Calu3 (cell line): ENCODE measurements at places on chromosomes 1 and 21.

DNA sequence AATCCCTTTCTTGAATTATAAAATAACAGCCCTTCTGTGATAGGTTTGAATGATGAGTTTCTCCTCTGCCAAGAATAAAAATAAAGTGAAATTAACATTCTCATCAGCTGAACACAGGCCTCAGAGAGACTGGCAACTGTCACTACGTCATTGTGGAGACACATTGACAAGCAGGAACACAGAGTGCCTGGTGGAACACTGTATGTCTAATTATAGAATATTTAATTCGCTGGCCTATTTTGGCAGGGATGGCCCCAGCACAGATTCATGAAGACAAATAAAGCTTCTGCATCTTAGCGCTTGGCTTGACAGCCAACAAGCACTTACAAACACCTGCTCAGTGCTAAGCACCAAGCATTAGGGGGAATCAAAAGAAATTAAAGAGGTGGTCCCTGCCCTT, 52.0 kb upstream of the SMYD2 start:
- no peak for DNase-seq
- H3K36me3 ChIP-seq, result no peaks in the 10 kb centered on the region
- peaks cover 31% of the 10 kb centered on the region for H3K27me3 ChIP-seq
- H3K4me1 ChIP-seq, result peaks cover 9% of the 10 kb centered on the region
- no peak overlapping the region for H3K27ac ChIP-seq

DNA sequence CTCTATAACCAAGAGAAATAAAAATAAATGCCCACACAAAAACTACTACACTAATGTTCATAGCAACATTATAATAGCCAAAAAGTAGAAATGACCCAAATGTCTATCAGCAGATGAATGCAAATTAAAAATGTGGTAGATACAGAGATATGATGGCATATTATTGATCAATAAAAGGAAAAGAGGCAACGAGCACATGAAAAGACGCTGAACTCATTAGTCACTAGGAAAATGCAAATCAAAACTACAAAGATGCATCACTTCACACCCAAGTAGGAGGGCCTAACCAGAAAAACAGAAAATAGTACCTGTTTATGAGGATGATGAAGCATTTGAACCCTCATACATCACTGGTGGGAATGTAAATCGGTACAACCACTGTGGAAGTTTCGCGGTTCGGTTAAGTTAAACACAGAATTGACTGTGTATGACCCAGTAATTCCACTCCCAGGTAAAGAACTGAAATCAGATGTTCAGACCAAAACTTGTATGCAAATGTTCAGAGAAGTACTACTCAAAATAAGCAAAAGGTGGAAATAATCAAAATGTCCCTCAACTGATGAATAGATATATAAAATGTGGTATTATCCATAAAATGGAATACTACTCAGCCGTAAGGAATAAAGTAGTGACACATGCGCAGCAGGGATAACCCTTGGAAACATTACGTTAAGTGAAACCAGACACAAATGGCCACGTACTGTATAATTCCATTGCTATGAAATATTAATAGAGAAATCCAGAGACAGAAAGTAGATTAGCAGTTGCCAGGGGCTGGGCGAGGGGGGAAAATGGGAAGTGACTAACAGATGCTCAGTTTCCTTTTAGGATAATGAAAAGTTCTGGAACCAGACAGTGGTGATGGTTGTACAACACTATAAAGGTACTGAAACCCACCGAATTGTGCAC, 3.1 kb downstream of the USP48 start:
- peak overlapping the region; percentile 60 for H3K4me3 ChIP-seq
- H3K27ac ChIP-seq, result peak overlapping the region; percentile 18
- H3K27me3 ChIP-seq, result no peaks in the 10 kb centered on the region
- H3K36me3 ChIP-seq, result peaks cover 51% of the 10 kb centered on the region
- DNase-seq, result no peak

GRCh38 chr21:41887667-41888066, 8.5 kb upstream of the PRDM15 start:
- peaks cover 5% of the 10 kb centered on the region for H3K36me3 ChIP-seq
- H3K4me1 ChIP-seq, result peaks cover 9% of the 10 kb centered on the region
- DNase-seq, result no peak
- H3K27ac ChIP-seq, result no peak overlapping the region
- H3K27me3 ChIP-seq, result no peaks in the 10 kb centered on the region

DNA sequence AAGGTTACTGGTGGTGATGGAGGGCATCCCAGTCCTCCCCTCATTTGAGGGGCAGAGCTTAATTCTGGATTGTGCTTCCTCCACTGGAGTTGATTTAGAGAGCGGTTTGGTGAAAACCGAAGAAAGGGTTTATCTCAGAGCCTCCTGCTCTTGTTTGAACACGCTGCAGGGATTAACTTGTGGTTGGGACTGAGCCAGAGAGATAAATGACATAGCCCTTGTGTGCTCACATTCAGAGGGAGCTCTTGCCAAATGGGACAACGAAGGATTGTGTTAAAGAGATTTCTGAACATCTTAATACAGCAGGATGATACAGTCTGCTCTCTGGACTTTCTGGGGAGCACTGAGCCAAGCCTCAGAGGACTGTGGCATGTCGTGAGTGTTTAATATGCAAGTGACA, 308.2 kb downstream of the DISC1 start:
- H3K27ac ChIP-seq, result no peak overlapping the region
- peaks cover 8% of the 10 kb centered on the region for H3K4me1 ChIP-seq
- DNase-seq, result no peak
- H3K27me3 ChIP-seq, result no peaks in the 10 kb centered on the region

GRCh38 chr1:100543640-100544039, 5.7 kb downstream of the GPR88 start:
- H3K4me1 ChIP-seq, result no peaks in the 10 kb centered on the region
- no peak overlapping the region for H3K4me3 ChIP-seq
- DNase-seq, result peak; percentile 19

- peaks cover 11% of the 10 kb centered on the region for H3K27me3 ChIP-seq
- no peak for DNase-seq
- no peaks in the 10 kb centered on the region for H3K36me3 ChIP-seq
- H3K4me1 ChIP-seq, result peaks cover 21% of the 10 kb centered on the region
- no peak overlapping the region for H3K4me3 ChIP-seq
Observed at GRCh38 chr1:224730540-224730939, 114.4 kb downstream of the CNIH3 start.

GRCh38 chr1:108661030-108661609, at the start of gene HENMT1:
TSS of gene HENMT1 (minus strand) at chr1:108661093. CDS start at chr1:108659884, 1,209 bp downstream.
- peaks cover 12% of the 10 kb centered on the region for H3K36me3 ChIP-seq
- DNase-seq, result peak; percentile 45
- peak within 1 kb of the TSS; percentile 74 for H3K4me3 ChIP-seq
- H3K27ac ChIP-seq, result peak within 1 kb of the TSS; percentile 61
- no peaks in the 10 kb centered on the region for H3K4me1 ChIP-seq
